ENCODE measurements at places on chromosomes 5 and 9. TPM values are rescaled to one million over a fixed set of nuclear protein-coding genes. Genes with fewer than 3 reads are reported as not detected.

The CCDC192 gene
- not detected for total RNA-seq

The PKD2L2 gene
- not detected for total RNA-seq

The TXNDC8 gene
- total RNA-seq = not detected

The NDUFS4 gene
- 208 TPM for total RNA-seq

The DIPK1B gene
- total RNA-seq = not detected

- no peak for DNase-seq
- H3K4me1 ChIP-seq = no peaks in the 10 kb centered on the region
- no peaks in the 10 kb centered on the region for H3K36me3 ChIP-seq
- H3K27me3 ChIP-seq = no peaks in the 10 kb centered on the region
Measured at GRCh38 chr5:157335534-157336422, 69.9 kb downstream of the CYFIP2 start.

DNA sequence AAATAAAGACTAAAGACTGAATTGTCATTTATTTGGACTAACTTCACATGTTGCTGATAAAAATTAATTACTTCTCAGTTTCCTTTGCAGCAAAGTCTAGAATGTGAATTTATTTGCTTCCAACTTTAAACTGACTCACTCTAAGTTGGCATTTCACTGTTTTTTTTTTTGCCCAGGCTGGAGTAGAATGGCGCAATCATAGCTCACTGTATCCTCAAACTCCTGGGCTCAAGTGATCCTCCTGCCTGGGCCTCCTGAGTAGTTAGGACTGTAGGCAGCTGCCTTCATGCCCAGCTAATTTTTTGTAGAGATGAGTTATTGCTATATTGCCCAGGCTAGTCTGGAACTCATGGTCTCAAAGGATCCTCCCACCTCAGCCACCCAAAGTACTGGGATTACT is 3.5 kb downstream of the CCNB1 start:
- DNase-seq = no peak
- peaks cover 83% of the 10 kb centered on the region for H3K36me3 ChIP-seq
- no peak overlapping the region for H3K27ac ChIP-seq
- no peak overlapping the region for H3K4me3 ChIP-seq

GRCh38 chr9:128070874-128071273 is 2.8 kb downstream of the SLC25A25 start:
- H3K36me3 ChIP-seq = peaks cover 11% of the 10 kb centered on the region
- no peaks in the 10 kb centered on the region for H3K27me3 ChIP-seq
- H3K4me1 ChIP-seq = peaks cover 43% of the 10 kb centered on the region
- no peak overlapping the region for H3K27ac ChIP-seq
- H3K4me3 ChIP-seq = no peak overlapping the region

- H3K27ac ChIP-seq = no peak overlapping the region
- no peak for DNase-seq
- H3K4me3 ChIP-seq = no peak overlapping the region
Measured at GRCh38 chr9:515665-516064, 301.0 kb downstream of the DOCK8 start.

GRCh38 chr5:169801324-169801777 is 164.3 kb downstream of the DOCK2 start:
- DNase-seq = no peak
- H3K4me1 ChIP-seq = peaks cover 5% of the 10 kb centered on the region
- H3K27me3 ChIP-seq = no peaks in the 10 kb centered on the region
- H3K4me3 ChIP-seq = no peak overlapping the region
- H3K36me3 ChIP-seq = no peaks in the 10 kb centered on the region
- H3K27ac ChIP-seq = no peak overlapping the region

DNA sequence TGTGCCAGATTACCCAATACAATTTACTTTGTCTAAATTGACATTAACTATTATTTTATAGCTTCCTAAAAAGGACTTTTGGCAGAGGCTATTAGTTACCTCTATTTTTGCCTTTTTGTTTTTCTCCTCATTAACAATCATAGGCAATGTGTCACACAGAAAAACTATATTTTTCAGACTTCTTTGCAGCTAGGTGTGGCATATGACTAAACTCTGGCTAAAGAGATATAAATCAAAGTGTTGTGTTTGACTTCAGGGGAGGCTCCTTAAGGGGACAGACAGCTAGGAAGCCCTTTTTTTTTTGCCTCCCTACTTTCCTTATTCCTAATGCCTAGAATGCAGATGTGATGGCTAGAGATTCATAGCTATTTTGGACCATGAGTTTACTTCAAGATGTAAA is 19.7 kb upstream of the GCNT4 start:
- peaks cover 19% of the 10 kb centered on the region for H3K27me3 ChIP-seq
- H3K4me1 ChIP-seq = no peaks in the 10 kb centered on the region
- H3K27ac ChIP-seq = no peak overlapping the region
- no peaks in the 10 kb centered on the region for H3K36me3 ChIP-seq

DNA sequence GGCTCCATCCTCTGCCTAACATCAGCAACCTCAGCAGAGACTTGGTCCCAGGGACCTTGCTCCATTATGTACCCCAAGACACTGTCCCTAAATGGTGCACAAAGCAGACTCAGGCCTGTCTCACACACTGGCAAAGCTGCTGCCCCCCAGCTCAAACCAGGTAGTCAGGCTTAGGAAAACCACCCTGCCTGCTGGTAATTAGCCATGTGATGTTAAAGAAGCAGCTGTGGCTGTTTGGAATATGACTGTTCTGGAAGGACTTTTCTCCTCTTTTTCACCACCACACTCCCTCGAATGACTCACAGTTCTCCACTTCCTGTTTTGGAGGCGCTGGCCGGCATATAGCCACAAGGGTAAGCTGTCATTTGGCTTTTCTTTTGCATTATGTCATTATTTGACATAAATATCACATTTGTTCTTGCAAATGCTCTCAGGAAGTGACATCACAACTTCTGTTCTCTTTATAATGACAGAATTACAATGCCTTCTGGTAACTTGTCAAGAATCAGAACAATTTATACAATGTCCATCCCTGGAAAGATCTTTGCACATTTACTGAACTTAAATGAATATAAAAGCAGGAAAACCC is 113.9 kb downstream of the SUSD1 start:
- peaks cover 54% of the 10 kb centered on the region for H3K4me1 ChIP-seq
- peak; percentile 86 for DNase-seq
- peaks cover 27% of the 10 kb centered on the region for H3K36me3 ChIP-seq
- no peaks in the 10 kb centered on the region for H3K27me3 ChIP-seq

- DNase-seq = no peak
- no peak overlapping the region for H3K27ac ChIP-seq
- no peaks in the 10 kb centered on the region for H3K27me3 ChIP-seq
Measured at GRCh38 chr5:64807520-64807919, 38.8 kb downstream of the CWC27 start.

- no peaks in the 10 kb centered on the region for H3K36me3 ChIP-seq
- H3K4me3 ChIP-seq = no peak overlapping the region
- no peak for DNase-seq
- H3K27me3 ChIP-seq = no peaks in the 10 kb centered on the region
Measured at GRCh38 chr5:140182803-140183367, 7.9 kb downstream of the CYSTM1 start.

DNA sequence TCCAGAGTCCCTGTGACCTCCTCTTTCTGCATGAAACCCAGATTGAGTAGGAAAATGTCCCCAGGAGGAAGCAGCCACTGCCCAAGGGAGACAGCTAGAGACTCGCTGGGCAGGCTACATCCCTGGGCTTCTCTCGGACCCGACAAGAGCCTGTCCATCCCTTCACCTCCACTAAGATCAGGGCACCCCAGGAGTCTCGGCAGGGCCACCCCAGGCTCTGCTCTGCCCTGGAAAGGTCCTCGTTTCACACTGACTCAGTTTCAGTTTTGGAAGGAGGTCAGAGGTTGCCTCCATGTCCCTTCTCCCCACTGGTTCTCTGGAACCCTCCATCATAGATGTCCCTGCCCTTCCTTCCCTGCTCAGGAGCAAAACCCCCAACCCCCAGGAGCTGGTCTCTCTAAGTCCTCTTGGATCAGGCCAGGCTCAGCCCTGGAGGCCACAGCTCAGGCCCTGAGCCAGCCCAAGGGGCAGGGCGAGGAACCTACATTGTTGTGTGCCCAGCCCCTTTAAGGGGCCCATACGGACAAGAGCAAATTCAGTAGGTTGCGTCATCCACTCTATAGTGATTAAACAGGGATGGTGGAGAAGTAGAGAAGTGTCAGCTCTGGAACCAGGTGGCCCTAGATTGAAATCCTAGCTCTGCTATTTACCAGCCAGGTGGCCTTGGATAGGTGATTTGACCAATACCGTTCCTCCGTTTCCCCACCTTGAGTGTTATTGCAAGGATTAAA is 37.4 kb downstream of the C9orf50 start:
- H3K27ac ChIP-seq = no peak overlapping the region
- no peak overlapping the region for H3K4me3 ChIP-seq
- no peak for DNase-seq

DNA sequence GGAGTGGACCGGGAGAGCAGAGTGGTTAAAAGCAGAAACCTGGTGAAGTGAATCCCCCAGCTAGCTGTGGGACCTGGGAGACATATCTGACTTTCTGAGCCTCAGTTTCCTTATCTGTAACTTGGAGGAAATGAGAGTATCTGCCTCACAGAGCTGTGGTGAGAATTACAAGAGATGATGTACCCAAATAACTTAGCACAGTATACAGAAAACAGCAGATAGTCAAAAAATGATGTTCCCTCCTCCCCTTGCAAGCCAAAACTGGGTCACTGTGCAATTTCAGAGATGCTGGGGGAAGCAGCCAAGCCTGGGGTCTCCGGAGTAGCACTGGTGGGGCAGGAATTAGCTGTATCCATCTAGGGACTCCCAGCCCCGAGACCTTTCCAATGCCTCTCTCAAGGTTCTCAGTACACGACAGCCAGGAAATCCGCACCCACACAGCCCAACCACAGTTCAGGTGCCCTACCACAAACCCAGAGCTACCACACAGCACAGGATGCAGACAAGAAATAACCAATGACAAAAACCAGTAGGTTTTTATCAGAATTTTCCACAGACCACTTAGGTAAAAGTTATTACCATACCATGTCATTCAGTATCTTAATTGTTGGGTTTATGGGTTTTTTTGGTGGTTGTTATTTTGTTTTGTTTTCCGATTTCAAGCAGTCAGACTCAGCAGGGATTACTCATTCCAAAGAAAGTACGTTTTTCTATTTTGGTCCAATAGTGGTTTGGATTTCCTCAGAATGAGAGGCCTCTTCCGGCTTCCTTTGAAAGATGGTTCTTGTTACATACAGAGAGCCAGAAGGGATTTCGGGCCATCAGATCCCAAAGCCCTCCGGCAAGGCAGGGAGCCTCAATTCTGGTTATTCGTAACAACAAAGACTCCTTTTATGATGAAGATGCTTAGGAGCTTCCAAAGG is 4.9 kb upstream of the HRH2 start:
- H3K27ac ChIP-seq = no peak overlapping the region
- H3K4me1 ChIP-seq = no peaks in the 10 kb centered on the region
- no peak overlapping the region for H3K4me3 ChIP-seq
- H3K27me3 ChIP-seq = peaks cover 11% of the 10 kb centered on the region
- no peaks in the 10 kb centered on the region for H3K36me3 ChIP-seq

GRCh38 chr9:121551985-121552753 is 52.5 kb upstream of the GGTA1 start:
- H3K4me1 ChIP-seq = peaks cover 12% of the 10 kb centered on the region
- no peaks in the 10 kb centered on the region for H3K27me3 ChIP-seq
- no peaks in the 10 kb centered on the region for H3K36me3 ChIP-seq
- H3K4me3 ChIP-seq = no peak overlapping the region
- no peak for DNase-seq

GRCh38 chr9:117414906-117415331 is at the start of gene ASTN2:
TSS of gene ASTN2 (minus strand) at chr9:117415057. CDS start at chr9:117414938, 119 bp downstream.
- no peaks in the 10 kb centered on the region for H3K36me3 ChIP-seq
- peaks cover 36% of the 10 kb centered on the region for H3K27me3 ChIP-seq
- H3K4me3 ChIP-seq = peak within 1 kb of the TSS; percentile 33
- H3K27ac ChIP-seq = no peak within 1 kb of the TSS
- peaks cover 14% of the 10 kb centered on the region for H3K4me1 ChIP-seq

DNA sequence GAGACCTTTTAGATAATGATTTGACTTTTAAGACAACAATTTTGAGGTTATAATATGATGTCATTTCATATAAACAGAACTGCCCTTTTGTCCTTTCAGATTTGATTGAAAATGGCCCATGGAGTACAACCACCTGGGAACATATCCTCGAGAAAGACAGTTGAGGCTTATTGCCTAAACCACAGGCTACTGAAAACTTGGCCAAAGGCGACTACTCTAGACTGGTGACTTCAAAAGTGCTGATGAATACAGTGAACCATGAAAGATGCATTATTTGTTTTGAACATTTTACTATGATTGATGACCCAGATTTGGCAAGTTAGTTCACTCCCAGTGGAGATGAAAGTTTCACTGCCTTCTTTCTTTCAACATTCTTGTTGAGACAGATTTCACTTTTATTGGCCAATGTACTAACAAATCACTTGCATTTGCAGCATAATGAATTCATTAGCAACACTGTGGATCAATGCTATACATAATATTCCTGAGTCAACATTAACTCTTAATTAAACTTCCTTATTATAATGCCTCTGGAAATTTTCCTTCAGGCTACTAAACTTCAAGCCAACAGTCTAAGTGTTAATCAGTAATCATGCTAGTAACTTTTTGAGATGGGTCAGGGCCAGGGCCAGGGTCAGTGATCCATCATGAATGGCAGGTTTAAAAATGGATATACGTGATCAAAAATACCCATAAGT is 480.3 kb downstream of the RAB3C start:
- no peak overlapping the region for H3K27ac ChIP-seq
- no peak for DNase-seq
- H3K36me3 ChIP-seq = no peaks in the 10 kb centered on the region
- H3K27me3 ChIP-seq = no peaks in the 10 kb centered on the region
- H3K4me1 ChIP-seq = no peaks in the 10 kb centered on the region

GRCh38 chr5:167528651-167529050 is 762.8 kb upstream of the WWC1 start:
- no peaks in the 10 kb centered on the region for H3K4me1 ChIP-seq
- no peaks in the 10 kb centered on the region for H3K36me3 ChIP-seq
- no peaks in the 10 kb centered on the region for H3K27me3 ChIP-seq
- no peak overlapping the region for H3K4me3 ChIP-seq

DNA sequence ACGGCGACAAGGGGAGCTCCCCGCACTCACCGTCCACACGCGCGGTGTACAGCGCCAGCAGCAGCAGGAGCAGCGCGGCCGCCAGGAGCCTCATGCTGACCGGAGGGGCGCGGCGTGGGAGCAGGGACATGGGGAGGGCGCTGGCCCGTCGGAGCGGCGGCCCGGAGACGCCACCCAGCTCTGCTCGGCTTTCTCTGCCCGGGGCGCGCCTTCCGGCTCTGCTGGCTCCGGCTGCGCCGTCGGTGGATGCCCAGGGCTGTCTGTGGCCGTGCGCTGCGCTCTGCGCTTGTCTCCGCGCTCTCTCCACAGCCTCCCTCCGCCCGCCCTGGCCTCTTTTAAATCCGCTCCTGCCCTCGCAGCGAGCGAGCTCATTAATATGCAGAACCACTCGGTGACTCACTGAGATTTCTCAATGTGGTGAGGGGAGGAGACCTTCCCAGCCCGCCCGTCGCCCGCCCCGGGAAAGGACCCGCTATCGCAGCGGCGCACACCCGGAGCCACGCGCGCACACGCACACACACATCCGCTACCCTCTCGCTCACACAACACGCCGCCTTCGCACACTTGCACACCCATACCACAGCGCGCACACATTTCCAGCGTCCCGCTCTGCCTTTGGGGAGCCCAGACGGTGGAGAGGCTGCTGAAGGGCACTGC is at the start of gene CXCL14:
CXCL14 (minus strand) TSS at position 307 of the 657 bp plus-strand sequence; CDS start at position 94, 213 bp downstream.
- H3K27ac ChIP-seq = no peak within 1 kb of the TSS
- no peak within 1 kb of the TSS for H3K4me3 ChIP-seq
- H3K27me3 ChIP-seq = peaks cover 52% of the 10 kb centered on the region
- no peaks in the 10 kb centered on the region for H3K36me3 ChIP-seq
- peak; percentile 36 for DNase-seq

All from SJSA1 (cell line).